ENCODE measurements at places on chromosomes 12 and 14.

DNA sequence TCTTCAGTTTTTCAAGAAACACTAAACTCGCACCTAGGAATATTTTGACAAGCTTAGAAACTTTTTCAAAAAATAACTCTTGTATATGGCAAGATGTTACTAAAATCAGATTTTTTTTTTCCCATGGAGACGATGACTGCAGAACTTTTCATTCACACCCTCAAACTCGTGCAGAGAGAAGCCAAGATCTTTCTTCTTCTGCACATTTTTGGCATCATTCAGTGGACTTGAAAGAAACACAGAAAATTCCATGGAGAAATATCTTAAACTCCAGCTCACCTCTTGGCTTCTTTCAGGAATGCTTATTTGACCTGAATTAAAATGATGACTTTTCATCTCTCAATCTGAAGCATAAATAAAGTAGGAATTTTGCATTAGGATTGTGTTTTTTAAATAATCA is 919.4 kb downstream of the NRXN3 start:
- DNase-seq = no peak

- DNase-seq = no peak
Observed at GRCh38 chr12:131615326-131616042, 95.4 kb upstream of the SFSWAP start.

DNA sequence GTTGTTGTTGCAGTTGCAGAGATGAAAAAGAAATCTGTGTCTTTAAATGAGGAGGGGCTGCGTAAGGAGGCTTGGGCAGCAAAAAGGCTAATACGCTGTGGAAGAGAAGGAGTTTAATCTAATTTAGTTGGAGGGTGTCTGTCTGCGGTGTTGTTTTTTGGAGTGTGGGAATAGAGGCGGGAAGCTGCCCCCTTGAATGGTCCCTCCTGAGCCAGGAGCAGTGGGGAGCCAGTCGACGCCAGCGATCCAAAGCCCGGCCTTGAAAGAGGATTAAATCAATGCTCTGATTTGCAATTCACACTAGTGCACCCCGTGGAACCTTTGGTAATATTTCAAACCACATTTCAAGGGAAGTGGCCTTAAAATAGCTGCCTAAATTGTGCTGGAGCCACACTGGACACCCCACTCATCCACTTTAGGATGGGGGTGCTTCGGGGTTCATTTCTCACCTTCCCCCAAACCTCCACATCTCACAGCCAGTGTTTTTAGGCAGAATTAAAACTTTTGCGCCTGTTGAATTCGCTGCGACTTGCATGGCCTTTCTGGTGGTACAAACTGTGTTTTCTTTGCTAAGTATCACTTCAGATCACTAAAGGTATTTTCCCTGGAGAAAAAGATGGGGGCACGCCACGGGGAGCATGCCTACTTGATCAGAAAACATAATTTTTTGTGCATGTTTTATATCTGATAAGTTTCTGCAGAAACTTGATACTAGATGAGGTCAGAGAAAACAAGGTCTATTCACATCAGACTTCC is 4.1 kb upstream of the FZD10 start:
- no peak for DNase-seq

DNA sequence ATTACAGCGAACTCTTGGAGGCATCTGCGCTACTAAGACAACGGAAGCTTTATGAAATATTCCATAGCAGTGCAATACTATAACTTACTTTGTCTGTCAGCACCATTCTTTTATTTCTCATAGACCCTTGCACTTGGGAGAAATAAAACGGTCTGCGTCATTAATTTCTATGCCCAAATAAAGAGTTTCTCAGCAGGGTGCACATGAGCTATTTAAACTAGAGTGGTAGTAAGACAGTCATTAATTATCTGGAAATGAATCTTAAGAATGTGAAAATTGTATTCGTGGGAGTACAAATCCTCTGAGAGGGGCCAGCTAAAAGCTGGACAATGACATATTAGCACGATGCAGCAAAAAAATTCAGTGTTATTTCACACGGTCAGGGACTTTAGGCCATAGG is 903.4 kb upstream of the FOXG1 start:
- no peak for DNase-seq

GRCh38 chr14:77225892-77226557 is 44.4 kb downstream of the TMEM63C start:
- DNase-seq = no peak

- DNase-seq = no peak
Observed at GRCh38 chr14:94649543-94650443, 37.6 kb downstream of the SERPINA3 start.

DNA sequence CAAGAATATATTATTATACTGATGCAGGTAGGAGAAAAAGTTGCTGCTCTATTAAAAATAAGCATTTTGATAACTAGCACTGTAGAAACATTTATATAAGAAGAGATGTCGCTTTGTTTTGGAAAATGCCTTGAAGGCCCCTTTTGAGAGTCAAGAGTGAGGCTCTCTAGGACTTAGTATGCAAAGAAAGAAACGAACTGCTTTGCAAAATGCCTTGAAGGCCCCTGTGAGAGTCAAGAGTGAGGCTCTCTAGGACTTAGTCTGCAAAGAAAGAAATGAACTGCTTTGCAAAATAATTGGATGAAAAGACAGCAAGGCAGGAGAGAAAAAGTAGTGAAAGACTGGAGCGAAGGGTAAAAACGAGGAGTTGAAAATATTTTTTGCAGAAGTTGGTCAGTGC is 65.9 kb downstream of the AVPR1A start:
- no peak for DNase-seq

GRCh38 chr12:1777798-1778197 is 42.6 kb upstream of the LRTM2 start:
- no peak for DNase-seq

DNA sequence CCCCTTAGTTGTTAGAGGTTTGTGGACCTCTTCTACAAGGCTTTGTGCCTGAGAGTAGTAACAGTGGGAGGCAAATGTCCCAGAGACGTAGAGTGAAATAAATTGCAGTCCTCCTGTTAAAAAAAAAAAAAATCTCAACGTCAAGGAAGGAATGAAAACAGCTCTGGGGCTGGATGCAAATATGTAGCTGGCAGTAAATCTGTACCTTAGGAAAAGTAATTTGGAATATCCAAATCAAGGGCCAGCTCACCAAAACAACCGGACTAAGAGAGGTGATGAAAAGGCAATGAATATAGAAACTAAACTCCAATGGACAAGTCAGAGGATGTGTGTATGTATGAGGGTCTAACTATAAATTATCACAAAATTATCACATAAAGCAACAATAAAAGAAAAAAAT is 27.0 kb downstream of the SINHCAF start:
- no peak for DNase-seq

GRCh38 chr14:104866451-104867370 is 1.6 kb downstream of the CEP170B start:
- no peak for DNase-seq

GRCh38 chr14:37179896-37180502 is 7.6 kb upstream of the SLC25A21 start:
- DNase-seq = no peak

- DNase-seq = no peak
Observed at GRCh38 chr14:21521501-21521900, 4.6 kb downstream of the SALL2 start.

- DNase-seq = no peak
Observed at GRCh38 chr12:92412856-92413255, 267.2 kb upstream of the BTG1 start.

GRCh38 chr14:89720076-89720687 is 234.3 kb downstream of the EFCAB11 start:
- no peak for DNase-seq

GRCh38 chr14:24194186-24194872 is 912 bp downstream of the TM9SF1 start:
- no peak for DNase-seq

DNA sequence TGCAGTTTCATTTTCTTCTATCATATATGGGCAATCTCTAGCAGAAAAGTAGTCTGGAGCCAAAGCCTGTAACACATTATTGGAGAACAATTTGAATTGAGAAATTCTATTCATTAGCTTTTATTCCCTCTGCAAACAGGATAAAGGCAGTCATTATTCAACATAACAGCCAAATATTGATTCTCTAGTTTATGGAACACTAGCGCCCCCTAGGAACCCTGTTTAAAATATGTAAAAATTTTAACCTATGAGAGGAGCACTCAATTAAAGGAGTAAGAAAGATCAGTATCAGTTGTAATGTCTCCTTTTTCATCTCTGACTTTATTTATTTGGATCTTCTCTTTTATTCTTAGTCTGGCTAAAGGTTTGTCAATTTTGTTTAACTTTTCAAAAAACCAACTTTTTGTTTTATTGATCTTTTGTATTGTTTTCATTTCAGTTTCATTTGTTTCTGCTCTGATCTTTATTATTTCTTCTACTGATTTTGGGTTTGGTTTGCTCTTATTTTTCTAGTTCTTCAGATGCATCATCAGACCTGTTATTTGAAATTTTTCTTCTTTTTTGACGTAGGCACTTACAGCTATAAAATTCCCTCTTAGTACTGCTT is 4.8 kb upstream of the LMNTD1 start:
- DNase-seq = no peak

- DNase-seq = peak; percentile 30
Observed at GRCh38 chr14:102516531-102517391, 7.2 kb upstream of the ANKRD9 start.

DNA sequence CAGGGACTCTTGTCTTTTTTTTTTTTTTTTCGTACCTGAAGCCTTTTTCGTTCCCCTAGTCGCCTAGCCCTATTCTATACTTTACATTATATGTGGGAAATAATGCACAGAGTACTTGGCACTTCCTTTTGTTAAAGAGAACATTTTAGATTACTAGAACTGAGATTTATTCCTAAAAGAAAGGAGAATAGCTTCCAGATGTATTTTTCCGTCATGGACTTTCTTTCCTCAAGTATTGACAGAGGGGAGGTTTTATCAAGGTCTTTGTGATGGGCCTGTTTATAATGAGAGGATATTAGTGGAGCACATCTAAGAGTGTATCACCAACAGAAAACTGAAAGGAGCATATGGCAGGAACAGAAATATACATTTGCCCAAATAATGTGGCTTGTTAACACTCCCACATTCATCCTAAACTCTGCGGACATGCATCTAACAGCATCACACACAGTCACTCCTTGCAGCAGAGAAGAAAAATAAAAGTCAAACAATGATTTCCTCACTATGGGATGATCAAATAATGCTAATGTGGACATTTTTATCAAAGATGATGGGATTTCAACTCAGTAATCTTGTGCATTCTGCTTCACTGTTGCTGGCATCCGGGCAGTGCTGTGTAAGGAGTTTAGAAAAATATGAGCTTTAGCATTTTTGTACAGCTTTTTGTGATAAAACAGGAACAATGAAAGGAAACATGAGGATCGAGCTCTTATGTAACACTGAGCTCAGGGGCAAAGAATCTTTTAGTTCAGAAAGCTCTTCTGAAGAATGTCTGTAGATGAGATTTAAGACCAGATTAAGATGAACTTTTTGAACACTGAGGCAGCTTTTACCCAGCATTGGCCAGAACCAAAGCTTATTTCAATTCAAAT is 183.1 kb downstream of the EGLN3 start:
- DNase-seq = no peak

DNA sequence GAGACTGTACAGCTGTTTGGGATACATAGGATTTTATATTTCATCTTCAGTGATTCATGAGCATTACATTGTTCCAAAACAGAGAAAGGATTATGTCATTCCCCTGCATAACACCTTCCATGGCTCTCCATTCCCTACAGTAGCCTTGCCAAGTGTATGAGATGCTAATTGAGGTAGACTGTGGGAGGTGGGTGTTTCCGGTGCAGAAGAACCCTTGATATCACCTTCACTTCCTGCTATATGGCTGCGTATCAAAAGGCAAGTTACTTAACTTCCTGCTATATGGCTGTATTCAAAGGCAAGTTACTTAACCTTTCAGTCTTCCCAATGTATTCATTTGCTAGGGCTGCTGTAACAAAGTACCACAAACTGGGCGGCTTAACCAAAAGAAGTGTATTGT is 11.2 kb downstream of the FAR2 start:
- no peak for DNase-seq

- DNase-seq = no peak
Observed at GRCh38 chr14:99094901-99095300, 177.1 kb downstream of the BCL11B start.

GRCh38 chr14:21999402-21999801 is 325.8 kb upstream of the OR4E1 start:
- DNase-seq = no peak

DNA sequence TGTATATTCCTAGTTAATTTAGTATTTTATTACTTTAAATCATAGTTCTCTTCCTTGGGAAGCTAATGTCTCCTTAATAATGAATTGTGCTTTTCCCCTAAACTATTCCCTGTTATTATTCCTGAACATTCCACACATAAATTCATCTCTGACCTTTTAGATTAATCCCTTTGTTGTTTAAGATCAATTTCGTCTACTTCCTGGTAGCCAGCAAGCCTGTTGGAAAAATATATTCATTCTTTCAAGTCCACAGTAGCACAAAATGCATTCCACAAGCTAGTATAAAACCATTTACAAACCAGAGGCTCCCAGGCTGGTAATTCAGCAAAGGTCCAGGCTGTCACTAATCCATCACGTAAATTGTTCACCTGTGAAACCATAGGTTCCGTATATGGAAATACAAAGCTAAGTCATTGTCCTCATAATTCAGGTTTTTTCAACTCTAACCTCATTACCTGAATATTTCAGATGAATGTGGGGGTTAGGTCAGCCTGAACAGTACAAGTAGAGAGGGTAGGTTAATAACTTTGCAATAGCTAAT is 232.7 kb downstream of the SEC23A start:
- DNase-seq = no peak

GRCh38 chr12:57242329-57242690 is 8.7 kb downstream of the STAC3 start:
- no peak for DNase-seq

GRCh38 chr14:92680781-92681650 is 67.4 kb downstream of the LGMN start:
- DNase-seq = peak; percentile 48

DNA sequence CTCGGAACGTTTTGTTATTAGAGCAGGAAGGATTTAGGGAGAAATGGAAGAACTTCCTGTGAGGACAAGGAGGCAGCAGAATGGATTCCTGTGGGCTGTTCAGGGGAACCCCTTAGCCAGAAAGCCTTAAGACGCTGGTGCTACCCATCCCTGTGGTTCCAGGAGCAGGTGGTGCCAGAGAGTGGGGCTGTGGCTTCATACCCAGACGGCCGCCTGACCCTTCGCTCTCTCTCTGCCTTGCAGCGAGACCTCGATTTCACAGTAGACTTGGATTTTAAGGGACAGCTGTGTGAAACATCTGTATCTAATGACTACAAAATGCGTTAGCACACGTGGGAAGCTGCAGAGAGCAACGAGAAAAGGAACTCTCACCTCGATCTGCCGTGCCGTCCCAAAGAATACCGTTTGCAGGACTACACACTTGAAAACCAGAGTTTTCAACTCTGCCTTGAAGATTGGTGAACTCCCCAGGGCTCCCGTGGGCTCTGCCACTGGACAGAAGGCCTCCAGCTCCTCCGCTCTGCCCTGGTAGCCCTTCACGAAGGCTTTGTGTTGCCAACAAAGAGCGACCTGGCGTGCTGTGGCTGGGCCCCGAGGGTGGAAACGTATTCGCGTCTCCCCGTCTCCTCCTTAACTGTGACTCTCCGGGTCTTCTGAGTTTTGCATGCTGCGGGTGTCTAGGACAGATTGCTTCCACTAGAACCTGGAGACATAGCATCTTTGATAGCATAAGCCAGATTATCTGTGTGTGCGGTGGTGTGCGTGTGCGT is 102.0 kb downstream of the PRMT8 start:
- DNase-seq = no peak
